ENCODE measurements at places on chromosomes 16 and 17.

DNA sequence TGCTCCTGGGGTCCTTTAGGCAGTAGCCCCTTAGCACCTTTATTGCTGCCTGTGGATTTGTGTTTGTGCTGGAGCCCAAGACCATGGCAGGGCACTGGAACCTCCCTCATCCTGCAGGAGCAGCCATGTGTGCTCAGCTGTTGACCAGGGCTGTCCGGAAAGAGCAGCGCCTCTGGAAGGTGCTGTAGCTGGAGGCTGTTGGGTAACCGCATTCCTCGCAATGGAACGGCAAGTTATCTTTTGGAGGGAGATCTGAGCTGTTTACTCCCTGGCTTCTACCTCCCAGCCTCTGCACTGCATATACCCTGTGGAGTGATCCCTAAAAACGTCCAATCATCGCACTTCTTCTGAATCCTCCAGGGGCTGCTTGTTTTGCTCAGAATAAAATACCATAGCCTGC lies 291.0 kb downstream of the SNX29 start:
- no peak for DNase-seq

DNA sequence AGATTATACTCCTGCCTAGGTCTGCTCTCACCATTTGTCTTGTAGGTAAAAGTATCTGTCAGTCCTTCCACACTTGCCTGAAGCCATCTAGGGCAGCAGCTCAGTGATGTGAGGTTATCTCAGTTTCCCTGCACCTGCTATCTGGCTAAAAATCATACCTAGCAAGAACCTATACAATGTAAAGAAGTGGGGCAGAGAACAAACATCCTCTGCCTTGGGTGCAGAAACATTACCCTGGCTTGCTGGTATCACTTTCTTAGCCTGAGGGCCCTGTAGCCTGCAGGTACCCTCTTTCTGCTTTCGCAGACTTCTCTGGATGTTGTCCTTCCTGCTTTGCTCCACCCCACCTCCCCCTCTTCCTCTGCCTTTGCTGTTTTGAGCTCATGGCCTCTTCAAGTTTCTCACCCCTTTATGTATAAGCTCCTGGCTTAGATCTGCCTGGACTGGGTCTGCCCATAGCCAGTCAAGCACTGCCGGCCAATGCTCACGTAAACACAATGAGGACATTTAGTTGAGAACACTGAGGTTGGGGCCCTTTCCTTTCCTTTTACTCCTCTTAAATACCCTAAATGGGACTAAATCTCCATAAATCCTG lies 8.7 kb upstream of the SDK2 start:
- DNase-seq: no peak

DNA sequence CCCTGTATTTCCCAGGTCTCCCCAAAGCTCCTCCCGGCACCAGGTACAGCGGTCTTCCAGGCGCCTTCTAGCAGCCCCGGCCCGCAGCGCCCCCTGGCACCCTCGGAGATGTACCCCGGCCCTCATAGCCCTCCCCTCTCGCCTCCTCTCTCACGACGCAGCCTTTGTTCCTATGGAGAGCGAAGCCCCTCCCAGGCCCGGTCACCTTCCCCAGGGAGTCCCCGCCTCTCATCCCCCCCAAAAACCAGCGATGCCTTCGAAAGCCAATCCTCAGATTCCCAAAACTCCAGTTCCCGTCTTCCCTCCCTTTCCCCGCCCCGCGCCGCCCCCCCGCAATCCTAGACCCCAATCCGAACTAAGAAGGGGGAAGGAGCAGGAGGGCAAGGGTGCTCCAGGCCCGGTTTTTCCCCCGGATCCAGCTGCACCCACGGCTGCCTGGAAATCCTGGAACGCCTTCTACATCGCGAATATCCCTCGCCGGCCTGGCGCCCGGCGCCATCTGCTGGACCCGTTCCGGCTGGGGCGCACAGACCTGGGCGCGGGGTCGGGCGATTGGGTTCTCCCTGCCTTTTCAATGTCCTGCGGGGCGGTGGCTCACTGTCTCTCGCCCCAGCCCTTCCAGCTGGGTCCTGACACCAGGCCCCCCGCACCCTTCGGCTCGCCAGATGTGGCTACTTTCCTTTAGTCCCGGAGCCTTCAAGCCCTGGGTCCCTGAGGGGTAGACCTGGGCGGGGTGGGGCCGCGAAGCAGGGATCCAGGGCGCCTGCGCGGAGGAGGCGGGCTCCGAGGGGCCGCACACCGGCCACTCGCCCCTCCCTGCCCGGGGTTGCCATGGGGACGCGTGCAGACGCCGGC lies at the start of gene DNAH2:
Gene DNAH2 (plus strand): TSS at position 844 of the 855 bp plus-strand sequence. CDS start 1,991 bp downstream, outside the sequence.
- peak; percentile 62 for DNase-seq

GRCh38 chr17:59828478-59828760 lies 64.3 kb downstream of the TUBD1 start:
- DNase-seq: no peak

DNA sequence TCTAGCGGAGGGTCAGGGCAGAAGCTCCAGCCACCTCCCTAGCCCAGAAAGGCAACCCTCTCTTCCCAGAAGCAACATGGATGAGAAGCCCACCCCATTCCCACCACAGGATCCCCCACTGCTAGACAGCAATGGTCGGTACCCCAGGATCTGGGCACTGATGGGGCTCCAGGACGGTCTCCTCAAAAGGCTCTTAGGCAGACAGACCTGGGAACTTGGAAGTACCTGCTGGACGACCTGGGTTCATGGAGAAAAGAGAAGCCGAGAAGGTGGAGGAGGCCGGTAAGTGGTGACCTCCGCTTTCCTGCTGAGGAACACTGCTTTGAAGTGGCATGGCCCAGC lies 96.6 kb downstream of the TBC1D16 start:
- no peak for DNase-seq

GRCh38 chr17:38746849-38747462 lies 1.2 kb downstream of the PCGF2 start:
- no peak for DNase-seq

GRCh38 chr17:42387661-42388380 lies 421 bp downstream of the STAT3 start:
- DNase-seq: no peak

GRCh38 chr16:17804857-17805256 lies 334.1 kb upstream of the XYLT1 start:
- DNase-seq: no peak

DNA sequence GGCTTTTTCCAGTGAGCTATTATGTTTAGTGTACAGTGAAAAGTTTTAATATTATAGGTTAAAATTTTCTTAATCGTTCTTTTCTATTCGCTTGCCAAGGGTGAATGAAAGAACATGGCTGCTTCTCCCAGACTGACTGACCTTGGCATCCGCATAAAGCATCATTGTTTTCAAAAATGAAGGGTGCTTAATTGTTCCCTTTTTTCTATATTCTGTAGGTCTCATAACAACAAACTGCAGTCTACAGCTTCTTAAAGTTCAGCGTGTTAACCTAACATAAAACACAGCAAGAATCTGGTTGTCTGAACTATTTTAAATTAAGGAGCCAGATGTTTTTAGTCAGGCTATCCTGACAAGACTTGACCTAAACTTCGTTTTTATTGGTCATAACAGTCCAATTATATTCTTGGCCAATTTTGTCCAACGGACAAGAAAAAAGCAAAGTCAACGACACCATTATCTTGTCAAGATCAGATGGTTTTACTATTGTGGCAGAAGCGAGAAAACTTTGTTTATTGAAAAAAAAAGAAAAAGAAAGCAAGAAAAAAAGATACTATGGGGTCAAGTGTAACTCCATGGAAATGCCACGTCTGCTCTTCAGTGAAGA lies 14.1 kb downstream of the C17orf58 start:
- DNase-seq: peak; percentile 31

All from hippocampal formation (tissue), 2 donors.